Colonic mucosa (tissue), 4 donors: ENCODE measurements at places on chromosomes 2 and 18.

DNA sequence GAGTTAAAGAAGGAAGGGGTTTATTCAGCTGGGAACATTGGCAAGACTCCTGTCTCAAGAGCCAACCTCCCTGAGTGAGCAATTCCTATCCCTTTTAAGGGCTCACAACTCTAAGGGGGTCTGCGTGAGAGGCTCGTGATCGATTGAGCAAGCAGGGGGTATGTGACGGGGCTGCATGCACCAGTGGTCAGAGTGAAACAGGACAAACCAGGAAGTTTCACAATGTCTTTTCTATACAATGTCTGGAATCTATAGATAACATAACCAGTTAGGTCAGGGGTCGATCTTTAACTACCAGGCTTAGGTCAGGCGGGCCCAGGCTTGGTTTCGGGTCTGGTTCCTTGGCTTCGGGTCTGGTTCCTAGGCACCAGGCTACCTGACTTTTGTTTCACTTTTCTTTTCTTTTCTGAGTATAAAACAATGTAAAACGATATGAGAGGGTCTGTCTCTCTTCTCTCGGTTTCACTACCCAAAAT lies 30.1 kb upstream of the LIPG start:
- no peak overlapping the region for H3K27ac ChIP-seq
- H3K36me3 ChIP-seq = no peaks in the 10 kb centered on the region
- H3K27me3 ChIP-seq = no peaks in the 10 kb centered on the region
- H3K4me3 ChIP-seq = no peak overlapping the region
- no peak for DNase-seq

- DNase-seq = no peak
- H3K4me3 ChIP-seq = no peak overlapping the region
Measured at GRCh38 chr2:239321596-239322415, 79.0 kb downstream of the HDAC4 start.

DNA sequence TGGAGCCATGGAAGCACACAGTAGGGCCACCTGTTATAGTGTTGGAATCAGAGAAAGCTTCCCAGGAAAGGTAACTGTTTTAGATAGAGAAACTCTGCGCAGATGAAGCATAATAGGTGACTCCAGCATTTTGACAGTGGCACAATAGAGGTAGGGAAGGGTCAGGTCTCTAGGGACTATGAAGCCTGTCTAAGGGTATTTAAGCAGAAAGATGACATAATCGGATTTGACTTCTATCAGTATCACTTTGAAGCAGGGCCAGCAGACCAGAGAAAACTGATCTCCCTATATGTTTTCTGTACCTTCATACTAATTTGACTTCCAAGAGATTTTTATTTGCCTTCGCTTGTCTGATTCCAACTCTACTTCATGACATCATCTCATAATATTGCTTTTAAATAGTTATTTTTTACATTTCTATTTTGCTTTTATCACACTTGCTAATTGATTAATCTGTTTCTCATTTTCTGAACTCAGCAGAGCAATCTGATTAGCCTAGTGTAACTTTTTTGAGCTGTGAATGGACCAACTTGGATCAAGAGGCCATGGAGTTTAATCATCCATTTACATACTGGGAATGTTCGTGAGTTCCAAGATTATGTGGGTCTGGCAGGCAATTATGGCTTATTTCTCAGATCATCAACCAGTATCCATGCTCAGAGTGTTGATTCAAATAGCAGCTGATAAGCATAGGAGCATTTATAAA lies 8.4 kb upstream of the HIBCH start:
- no peaks in the 10 kb centered on the region for H3K36me3 ChIP-seq
- no peak for DNase-seq
- H3K4me1 ChIP-seq = no peaks in the 10 kb centered on the region
- no peak overlapping the region for H3K4me3 ChIP-seq
- H3K27ac ChIP-seq = no peak overlapping the region

- H3K4me1 ChIP-seq = peaks cover under 1% of the 10 kb centered on the region
- H3K36me3 ChIP-seq = no peaks in the 10 kb centered on the region
- no peaks in the 10 kb centered on the region for H3K27me3 ChIP-seq
- no peak overlapping the region for H3K4me3 ChIP-seq
- H3K27ac ChIP-seq = no peak overlapping the region
Measured at GRCh38 chr2:8566155-8566670, 115.6 kb upstream of the ID2 start.

GRCh38 chr2:31578316-31578715 lies 2.4 kb downstream of the SRD5A2 start:
- no peaks in the 10 kb centered on the region for H3K36me3 ChIP-seq
- H3K4me3 ChIP-seq = no peak overlapping the region
- H3K4me1 ChIP-seq = no peaks in the 10 kb centered on the region
- no peak for DNase-seq
- no peak overlapping the region for H3K27ac ChIP-seq
- H3K27me3 ChIP-seq = peaks cover 23% of the 10 kb centered on the region

- no peak for DNase-seq
- no peaks in the 10 kb centered on the region for H3K36me3 ChIP-seq
- H3K27ac ChIP-seq = no peak overlapping the region
- H3K4me3 ChIP-seq = no peak overlapping the region
Measured at GRCh38 chr2:127654838-127655175, 8.9 kb downstream of the GPR17 start.

GRCh38 chr2:218275371-218276072 lies 5.2 kb downstream of the PNKD start:
- no peak overlapping the region for H3K4me3 ChIP-seq

DNA sequence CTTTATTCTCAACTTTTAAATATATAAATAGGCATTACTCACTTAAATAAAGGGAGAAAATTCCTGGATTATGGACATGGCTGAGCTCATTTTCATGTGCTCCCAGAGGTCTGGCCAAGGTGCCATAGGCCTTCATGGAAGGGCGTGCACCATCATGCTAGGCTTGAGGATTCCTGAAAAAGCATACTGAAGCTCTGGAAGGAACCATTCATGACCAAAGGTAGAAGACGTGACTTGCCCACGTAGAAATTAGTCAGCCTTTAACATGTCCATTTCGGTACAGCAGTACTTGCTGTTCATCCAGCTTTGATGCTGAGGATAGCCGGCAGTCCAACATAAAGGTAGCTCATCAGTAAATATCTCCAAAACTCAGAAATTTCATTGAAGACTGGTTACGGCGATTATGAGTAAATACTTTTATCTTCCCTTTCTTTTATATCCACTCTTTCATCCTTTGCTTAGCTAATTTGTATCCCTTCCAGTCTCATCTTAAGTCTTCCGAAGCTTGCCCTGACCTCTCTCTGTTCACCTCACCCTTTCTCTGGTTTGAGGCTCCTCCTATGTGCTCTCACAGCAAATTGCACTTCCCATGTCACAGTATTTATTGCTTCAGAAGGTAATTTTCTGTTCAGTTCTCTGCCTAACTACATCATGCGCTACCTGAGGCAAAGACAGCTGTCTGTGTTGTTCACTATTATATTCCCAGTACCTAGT lies 32.3 kb upstream of the ASNSD1 start:
- H3K27me3 ChIP-seq = no peaks in the 10 kb centered on the region
- H3K27ac ChIP-seq = no peak overlapping the region
- H3K36me3 ChIP-seq = no peaks in the 10 kb centered on the region

DNA sequence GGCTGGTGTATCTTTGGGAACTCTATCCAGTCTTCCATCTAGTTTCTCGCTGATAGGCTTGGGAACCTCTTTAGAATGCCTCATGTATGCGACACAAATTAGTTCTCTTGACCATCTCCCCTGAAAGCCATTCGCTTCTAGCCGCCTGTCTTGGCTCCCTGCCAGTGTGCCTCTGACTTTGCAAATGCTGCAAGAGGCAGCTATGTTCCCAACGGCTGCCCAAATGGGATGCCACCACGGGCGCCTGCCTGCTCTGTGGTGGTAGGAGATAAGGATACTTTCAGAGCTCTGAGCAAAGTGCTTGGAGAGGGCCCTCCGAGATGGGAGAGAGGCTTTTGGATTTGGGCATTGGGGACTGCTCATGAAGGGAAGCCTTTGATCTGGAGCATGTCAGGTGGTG lies 77.7 kb upstream of the IGFBP5 start:
- H3K36me3 ChIP-seq = no peaks in the 10 kb centered on the region
- DNase-seq = no peak
- no peak overlapping the region for H3K4me3 ChIP-seq

- no peaks in the 10 kb centered on the region for H3K4me1 ChIP-seq
- H3K36me3 ChIP-seq = no peaks in the 10 kb centered on the region
- H3K27ac ChIP-seq = no peak overlapping the region
- H3K4me3 ChIP-seq = no peak overlapping the region
Measured at GRCh38 chr2:197992482-197993133, 188.2 kb downstream of the PLCL1 start.

- H3K27me3 ChIP-seq = peaks cover 18% of the 10 kb centered on the region
- H3K4me3 ChIP-seq = peak overlapping the region; percentile 26
- no peaks in the 10 kb centered on the region for H3K36me3 ChIP-seq
- H3K27ac ChIP-seq = no peak overlapping the region
- H3K4me1 ChIP-seq = no peaks in the 10 kb centered on the region
Measured at GRCh38 chr2:132038179-132038882, 123.4 kb downstream of the ANKRD30BL start.

GRCh38 chr2:42829671-42830440 lies 37.5 kb upstream of the HAAO start:
- H3K27ac ChIP-seq = no peak overlapping the region
- peaks cover 7% of the 10 kb centered on the region for H3K4me1 ChIP-seq
- H3K4me3 ChIP-seq = no peak overlapping the region
- H3K36me3 ChIP-seq = no peaks in the 10 kb centered on the region
- no peaks in the 10 kb centered on the region for H3K27me3 ChIP-seq

- H3K36me3 ChIP-seq = no peaks in the 10 kb centered on the region
- H3K27ac ChIP-seq = no peak overlapping the region
Measured at GRCh38 chr18:61569176-61569892, 236.1 kb downstream of the CDH20 start.

GRCh38 chr2:78411303-78411702 lies 614.2 kb upstream of the REG3G start:
- no peaks in the 10 kb centered on the region for H3K27me3 ChIP-seq
- no peak overlapping the region for H3K27ac ChIP-seq
- H3K4me1 ChIP-seq = no peaks in the 10 kb centered on the region
- H3K36me3 ChIP-seq = no peaks in the 10 kb centered on the region

DNA sequence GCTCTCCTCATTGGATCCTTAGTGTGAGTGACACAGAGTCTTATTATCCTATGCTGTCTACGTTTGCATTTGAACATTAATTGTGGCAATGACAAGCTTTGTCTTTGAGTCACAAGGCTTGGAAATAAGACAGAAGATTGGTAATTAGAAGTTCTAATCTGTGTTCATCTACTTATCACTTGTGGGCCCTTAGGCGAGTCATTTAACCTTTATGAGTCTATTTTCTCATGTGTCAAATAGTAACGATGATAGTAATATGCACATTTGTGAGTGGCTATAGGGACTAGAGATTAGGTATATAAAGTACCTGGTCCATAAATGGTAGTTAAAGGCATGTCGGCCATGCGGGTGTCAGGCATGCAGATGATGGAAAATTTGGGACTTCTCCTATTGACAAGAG lies 105.6 kb upstream of the NABP1 start:
- DNase-seq = no peak
- no peaks in the 10 kb centered on the region for H3K36me3 ChIP-seq
- no peaks in the 10 kb centered on the region for H3K4me1 ChIP-seq
- H3K27ac ChIP-seq = no peak overlapping the region
- no peak overlapping the region for H3K4me3 ChIP-seq
- no peaks in the 10 kb centered on the region for H3K27me3 ChIP-seq

DNA sequence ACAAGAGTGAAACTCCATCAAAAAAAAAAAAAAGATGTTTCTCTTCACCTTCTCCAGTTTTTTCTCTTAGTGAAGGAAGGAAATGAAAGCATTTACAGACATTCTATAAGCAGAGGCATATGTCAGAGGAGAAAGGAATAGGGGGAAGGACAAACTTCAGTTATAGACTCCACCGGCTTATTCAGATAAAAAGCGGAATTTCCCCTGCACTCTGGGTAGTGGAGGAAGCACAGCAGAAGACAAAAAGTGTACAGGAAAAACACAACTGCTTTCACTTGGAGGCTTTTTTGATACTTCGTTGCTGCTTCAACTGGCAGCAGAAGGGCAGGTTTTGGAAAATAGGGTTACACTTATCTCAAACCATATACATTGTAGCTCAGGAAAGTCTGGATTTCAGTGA lies 3.2 kb upstream of the MGAT4A start:
- H3K27ac ChIP-seq = peak overlapping the region; percentile 7
- no peaks in the 10 kb centered on the region for H3K36me3 ChIP-seq
- H3K4me3 ChIP-seq = no peak overlapping the region
- H3K4me1 ChIP-seq = peaks cover 6% of the 10 kb centered on the region
